NCI-H2029 treated with DMSO at 0.1 percent for 48 hours (cell line): ENCODE measurements at places on chromosomes 7 and 10.

DNA sequence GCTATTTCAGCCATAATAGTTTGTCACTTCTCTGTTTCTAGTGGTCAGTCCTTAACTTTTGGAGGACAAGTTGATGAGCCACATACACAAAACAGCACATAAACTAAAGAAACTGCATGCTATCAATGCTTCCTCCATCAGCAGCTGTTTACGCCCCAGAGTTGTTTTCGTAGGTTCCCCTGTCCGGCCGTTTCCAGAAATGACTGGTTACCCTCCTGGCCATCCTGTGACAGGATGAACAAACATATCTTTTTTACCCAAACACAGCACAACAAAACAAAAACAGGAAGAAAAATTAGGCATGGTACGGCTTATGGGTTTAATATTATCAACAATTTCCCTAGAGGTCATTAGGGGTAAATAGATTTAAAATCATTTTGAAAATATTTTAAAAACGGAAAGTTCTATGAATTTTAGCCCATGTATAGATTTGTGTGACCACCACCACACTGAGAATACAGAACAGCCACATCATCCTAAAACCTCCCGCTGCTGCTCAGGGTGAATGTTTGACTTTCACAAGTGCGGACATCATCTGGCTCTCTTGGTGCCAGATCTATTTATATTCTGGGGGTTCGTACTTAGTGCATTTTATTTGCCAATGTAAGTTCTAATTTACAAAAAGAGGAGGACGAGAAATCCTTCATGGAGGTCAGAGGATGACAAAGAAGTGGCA lies 74.8 kb downstream of the HIPK2 start:
- peak; percentile 47 for DNase-seq

DNA sequence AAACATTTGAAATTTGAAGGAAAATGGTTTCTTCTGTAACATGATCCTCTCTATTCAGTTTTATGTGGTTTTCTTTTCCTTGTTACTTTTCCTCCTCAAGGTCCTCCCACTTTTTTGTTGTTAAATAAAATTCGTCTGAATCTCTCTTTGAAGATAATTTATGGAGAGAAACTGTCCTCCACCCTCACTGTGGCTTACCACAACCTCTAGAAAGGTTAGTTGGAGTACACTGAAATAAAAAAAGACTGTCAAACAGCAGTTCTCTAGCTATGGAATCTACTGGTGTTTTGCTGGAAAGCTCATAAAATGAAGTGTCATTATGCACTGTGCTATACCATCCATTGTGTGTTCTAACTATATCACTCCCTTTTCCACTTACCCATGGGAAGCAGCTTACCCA lies 189.4 kb downstream of the HDAC9 start:
- no peak for DNase-seq

DNA sequence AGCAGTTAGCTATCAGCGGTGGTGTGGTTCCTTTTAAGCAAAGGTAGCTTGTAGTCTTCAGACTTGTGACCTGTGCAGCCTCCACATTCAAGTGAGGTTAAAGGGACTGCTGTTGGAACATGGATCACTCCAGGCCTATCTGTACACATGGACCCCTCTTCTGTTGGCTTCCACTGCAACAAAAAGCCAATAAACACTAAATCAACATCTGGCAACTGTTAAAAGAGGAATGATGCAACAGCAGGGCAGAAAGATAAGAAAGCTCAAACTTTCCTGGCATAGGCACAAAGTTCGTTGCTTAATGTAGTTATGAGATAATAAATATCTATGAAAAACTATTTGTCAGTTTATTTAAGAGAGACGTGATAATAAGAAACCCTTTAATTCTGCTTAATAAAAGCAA lies 4.0 kb upstream of the MINPP1 start:
- no peak for DNase-seq

GRCh38 chr7:31695859-31696614 lies 9.0 kb downstream of the PPP1R17 start:
- no peak for DNase-seq

GRCh38 chr7:50466815-50467585 lies 16.9 kb upstream of the FIGNL1 start:
- no peak for DNase-seq

DNA sequence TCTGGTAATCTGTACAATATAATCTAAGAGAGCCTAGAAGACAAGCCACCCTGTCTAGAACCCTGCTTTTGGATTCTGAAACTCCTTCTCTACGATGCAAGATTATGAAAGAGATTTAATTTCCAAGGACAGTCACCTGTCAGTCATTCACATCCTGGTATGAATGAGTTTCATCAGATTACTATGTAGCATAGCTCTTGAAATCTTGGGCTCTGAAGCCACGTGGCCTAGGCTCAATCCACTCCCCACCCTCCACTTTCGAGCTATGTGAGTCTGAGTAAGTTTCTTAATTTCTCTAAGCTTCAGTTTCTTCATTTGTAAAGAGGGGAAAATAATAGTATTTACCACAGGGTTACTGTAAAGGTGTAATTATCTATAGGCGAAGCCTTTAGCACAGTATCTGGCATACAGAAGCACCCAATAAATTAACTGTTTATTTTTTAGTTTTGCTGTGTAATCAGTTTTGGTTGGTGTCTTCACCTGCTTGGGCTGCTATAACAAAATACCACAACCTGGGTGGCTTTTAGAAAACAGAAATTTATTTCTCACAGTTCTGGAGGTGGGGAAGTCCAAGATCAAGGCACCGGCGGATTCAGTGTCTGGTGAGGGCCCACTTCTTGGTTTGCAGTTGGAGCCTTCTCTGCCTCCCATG lies 71.3 kb downstream of the MYOF start:
- DNase-seq: no peak

DNA sequence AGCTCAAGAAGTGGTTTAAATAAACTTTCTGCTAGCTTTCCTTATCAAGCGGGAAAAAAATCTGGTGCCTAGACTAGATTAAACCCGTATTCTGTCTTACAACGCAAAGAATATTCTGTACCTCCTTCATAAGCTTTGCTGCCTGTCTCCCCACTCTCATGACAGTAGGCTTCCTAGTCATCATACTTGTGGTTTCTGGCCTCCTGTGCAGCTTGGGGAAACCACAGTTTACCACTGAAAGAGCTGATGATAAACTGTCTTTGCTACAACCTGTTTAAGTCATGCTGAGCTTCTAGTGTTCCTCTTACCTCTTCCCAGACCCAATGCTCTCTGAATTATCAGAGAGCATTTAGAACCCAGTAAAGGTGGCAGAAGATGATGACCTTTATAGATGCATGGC lies 55.0 kb downstream of the PODXL start:
- DNase-seq: no peak

DNA sequence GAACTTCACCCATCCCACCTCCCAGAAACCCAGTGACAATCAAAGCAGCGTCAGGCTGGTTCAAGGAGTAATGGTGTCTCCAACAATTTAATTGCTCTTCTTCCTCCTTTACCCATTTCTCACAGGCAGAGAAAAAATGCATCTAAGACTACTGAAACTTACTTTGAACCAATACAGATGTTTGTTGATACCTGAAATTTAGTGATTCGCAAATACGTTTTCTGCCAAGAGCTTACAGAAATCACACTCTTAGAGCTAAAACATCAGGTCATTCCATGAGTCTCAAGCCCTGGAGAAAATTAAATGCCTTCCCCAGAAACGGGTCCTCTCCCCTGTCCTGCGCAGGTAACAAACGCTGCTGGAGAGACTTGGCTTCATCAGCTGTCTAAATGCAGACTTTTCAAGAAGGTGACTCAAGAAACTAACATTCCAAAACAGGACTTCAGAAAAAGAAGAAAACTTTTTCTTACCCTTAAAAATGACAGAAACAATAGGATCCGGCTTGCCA lies 443 bp downstream of the MYOF start:
- no peak for DNase-seq

GRCh38 chr10:66813122-66813521 lies 112.7 kb upstream of the LRRTM3 start:
- DNase-seq: no peak

- no peak for DNase-seq
These were observed 1163.2 kb upstream of the SORCS1 start for GRCh38 chr10:108327706-108328105.

GRCh38 chr7:76129366-76129765 lies 72.3 kb upstream of the SRRM3 start:
- no peak for DNase-seq

GRCh38 chr10:119770928-119771327 lies 45.1 kb downstream of the INPP5F start:
- no peak for DNase-seq

DNA sequence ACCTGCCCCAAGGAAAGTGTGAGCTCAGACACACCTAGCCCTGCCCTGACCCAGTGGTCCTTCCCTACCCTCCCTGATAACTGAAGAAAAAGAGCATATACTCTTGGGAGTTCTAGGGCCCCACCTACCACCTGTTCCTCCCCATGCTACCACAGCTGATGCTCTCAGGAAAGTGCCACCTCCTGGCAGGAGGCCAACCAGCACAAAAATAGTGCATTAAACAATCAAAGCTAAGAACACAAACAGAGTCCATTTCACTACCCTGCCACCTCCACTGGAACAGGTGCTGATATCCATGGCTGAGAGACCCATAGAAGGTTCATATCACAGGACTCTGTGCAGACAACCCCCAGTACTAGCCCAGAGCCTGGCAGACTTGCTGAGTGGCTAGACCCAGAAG lies 288.6 kb upstream of the PHF14 start:
- DNase-seq: no peak

- DNase-seq: no peak
These were observed 6.8 kb downstream of the FFAR4 start for GRCh38 chr10:93573051-93573909.

GRCh38 chr10:3186368-3186767 lies 13.8 kb upstream of the PITRM1 start:
- DNase-seq: no peak

DNA sequence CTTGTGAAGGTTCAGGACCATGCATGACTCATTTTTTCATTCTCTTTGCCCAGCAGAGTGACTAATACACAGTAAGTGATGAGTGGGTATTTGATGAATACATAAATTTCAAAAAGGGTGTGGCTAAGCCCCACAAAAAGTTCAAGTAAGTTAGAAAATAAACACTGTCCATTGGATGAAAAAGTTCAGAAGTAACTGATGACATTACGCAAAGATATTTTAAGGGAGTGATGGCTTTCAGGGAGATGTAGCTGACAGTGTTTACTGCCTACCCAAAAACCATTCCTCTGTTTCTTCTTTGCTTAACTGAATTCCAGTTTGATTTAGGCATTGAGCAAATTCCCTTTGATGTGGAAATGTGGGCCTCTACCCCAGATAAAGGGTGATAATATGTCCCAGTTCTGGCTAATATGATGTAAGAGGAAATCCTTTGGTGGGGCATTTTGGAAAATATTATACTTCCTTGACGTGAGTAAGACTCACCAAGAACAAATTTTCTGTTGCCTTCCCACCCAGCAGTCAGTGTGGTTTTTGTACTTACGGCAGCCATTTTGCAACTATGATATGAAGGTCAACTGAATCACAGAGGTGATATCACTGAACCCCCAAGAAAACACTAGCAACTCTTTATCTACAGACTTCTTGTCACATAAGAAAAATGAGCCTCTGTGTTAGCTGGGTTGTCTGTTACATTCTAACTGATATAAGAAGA lies 29.0 kb upstream of the EBLN1 start:
- no peak for DNase-seq
